ENCODE measurements at places on chromosomes 6 and 20. TPM values are rescaled to one million over a fixed set of nuclear protein-coding genes. Genes with fewer than 3 reads are reported as not detected.

DNA sequence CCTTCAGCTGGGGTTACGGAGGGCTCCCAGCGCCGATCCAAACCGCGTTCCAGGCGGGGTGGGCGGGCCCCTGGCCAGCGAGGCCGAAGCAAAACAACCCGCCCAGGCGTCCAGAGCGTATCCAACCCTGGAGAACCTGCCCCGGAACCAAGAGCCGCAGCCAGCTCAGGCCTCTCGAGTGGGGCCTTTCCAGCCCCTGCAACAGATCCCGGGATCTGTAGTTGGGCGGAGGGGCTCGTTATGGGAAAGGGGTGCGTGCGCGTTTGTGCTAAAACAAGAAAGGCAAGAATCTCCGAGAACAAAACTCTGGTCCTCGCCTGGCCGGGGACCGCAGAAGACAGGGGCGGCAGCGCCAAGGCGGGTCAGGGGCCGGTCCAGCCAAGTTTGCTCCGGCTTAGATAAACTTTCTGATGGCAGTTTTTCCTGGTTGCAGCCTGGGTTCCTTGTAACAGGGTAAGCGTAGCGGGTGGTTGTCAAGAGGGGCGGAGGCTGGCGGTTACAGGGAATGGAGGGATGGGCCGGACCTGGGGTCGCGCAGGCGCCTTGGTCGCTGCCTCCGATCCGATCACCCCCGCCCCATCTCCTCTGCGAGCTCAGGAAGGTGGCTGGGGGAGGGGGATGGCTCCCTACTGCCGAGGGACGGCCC is 448 bp upstream of the RIN2 start:
- DNase-seq = peak; percentile 98

- peak; percentile 42 for DNase-seq
Observed at GRCh38 chr6:11938285-11938890, 73.7 kb upstream of the HIVEP1 start.

- DNase-seq = peak; percentile 68
Observed at GRCh38 chr6:97586344-97586743, 303.3 kb upstream of the MMS22L start.

- no peak for DNase-seq
Observed at GRCh38 chr20:48723308-48724264, 104.2 kb downstream of the PREX1 start.

Gene MDFI
- 41.5 TPM for total RNA-seq

Measured in GM23338 (cell line).